ENCODE measurements at places on chromosomes 5 and 9. TPM values are rescaled to one million over a fixed set of nuclear protein-coding genes. Genes with fewer than 3 reads are reported as not detected.
A peak's percentile ranks its signal among the peaks of the same experiment; 100 is the strongest.

Gene NFX1
- 24.3 TPM for total RNA-seq

Gene TNFSF8
- total RNA-seq = 0.33 TPM

Gene GRM6
- not detected for total RNA-seq

Gene CDO1
- total RNA-seq = 130 TPM

Gene FBXL7
- total RNA-seq = 1.1 TPM

DNA sequence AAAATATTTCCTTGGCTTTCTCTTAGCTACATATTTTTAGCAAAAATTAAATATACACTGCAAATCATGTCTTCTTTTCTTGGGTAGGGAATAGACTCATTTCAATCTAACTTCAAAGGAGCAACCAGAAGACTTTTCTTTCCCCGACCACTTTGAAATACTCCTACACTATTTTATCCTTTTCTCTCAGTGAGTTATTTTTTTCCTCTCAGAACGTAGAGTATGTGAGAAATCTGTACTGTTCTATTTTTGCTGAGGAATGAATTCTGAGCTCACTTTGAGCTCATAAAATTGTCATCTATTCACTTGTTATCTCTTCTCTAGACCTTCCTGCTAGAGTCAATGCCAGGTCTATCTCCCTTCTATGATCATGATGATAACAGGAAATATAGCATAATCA, 22.2 kb upstream of the DAPK1 start:
- DNase-seq = no peak

DNA sequence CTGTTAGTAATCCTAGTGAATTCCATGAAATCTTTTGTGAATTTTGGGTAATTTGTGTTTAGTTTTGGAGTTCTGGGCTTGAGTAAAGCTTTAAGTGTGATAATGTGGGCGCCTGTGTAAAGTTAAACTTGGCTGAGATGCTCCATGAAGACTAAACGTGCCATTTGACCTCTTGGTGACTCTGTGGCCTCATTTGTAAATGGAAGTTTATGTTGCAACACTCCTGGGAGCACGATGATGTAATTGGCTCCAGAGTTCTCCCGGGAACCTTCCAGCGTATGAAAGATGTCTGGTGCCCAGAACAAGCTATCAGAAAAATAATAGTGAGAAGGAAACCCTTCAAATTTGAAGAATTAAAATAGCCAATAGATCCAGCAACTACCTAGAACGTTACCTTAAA, 981.2 kb downstream of the TLE4 start:
- DNase-seq = peak; percentile 78

DNA sequence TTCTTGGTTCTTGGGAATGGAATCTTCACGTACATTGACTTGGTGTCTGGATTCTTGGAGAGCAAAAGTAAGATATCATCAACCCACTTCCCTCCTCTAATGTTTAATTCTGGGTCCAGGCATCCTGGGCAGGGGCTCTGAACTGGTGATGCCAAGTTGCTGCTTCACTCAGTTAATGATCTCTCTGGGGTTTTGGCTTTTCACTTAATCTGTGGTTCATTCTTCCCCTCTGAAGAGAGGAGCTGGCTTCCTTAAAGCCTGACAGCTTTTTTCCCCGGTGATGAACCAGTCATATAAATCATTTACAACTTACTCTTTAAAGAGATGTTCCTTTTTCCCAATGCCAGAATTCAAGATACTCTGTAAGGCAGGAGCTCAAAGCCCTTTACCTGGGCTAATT, 65.9 kb downstream of the ARHGAP26 start:
- no peak for DNase-seq

- DNase-seq = no peak
Measured at GRCh38 chr5:90675222-90675621, 116.6 kb downstream of the ADGRV1 start.

GRCh38 chr9:12702160-12702758, 9.1 kb downstream of the TYRP1 start:
- peak; percentile 50 for DNase-seq

DNA sequence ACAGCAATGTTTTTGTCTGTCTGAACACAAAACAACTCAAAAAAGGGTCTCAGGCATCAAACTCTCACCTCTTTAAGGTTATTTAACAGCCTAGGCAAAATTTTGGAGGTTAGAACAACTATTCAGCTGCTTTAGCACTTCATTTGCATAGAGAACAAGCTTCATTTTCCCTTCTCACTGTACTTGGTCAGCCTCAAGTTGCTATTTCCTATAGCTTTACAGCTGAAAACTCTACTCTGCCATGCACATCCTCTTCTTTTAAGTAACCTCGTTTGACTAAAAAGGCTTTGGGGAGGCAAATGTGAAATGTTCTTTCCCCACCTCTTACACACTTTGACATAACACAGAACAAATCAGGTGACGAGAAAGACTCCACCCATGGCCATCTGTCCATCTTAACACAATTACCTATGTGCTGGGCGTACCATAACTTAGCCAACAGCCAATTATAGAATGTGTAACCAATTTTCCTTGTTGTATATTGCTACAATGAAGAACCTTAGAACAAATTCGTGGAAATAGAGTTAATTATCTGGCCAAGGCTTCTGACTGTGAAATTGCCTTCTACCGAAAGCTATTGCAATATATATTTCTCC, 195.7 kb downstream of the DCP2 start:
- no peak for DNase-seq

GRCh38 chr5:145797336-145797735, 37.8 kb downstream of the PRELID2 start:
- DNase-seq = no peak

- DNase-seq = no peak
Measured at GRCh38 chr5:42285230-42285629, 138.0 kb upstream of the GHR start.

- DNase-seq = no peak
Measured at GRCh38 chr9:117682955-117683710, 21.1 kb upstream of the TLR4 start.

DNA sequence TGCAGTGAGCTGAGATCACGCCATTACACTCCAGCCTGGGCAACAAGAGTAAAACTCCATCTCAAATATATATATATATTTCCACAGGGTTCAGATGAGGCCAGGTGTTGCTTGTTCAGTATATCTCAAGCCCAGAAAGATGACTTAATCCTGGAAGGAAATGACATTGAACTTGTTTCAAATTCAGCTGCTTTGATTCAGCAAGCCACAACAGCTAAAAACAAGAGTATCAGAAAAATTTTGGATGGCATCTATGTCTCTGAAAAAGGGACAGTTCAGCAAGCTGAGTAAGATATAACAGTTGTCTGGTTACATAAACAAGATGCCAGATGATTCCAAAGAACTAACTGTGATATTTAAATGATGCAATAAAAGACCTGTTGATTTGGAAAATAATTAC, 352.0 kb downstream of the KCTD16 start:
- no peak for DNase-seq

DNA sequence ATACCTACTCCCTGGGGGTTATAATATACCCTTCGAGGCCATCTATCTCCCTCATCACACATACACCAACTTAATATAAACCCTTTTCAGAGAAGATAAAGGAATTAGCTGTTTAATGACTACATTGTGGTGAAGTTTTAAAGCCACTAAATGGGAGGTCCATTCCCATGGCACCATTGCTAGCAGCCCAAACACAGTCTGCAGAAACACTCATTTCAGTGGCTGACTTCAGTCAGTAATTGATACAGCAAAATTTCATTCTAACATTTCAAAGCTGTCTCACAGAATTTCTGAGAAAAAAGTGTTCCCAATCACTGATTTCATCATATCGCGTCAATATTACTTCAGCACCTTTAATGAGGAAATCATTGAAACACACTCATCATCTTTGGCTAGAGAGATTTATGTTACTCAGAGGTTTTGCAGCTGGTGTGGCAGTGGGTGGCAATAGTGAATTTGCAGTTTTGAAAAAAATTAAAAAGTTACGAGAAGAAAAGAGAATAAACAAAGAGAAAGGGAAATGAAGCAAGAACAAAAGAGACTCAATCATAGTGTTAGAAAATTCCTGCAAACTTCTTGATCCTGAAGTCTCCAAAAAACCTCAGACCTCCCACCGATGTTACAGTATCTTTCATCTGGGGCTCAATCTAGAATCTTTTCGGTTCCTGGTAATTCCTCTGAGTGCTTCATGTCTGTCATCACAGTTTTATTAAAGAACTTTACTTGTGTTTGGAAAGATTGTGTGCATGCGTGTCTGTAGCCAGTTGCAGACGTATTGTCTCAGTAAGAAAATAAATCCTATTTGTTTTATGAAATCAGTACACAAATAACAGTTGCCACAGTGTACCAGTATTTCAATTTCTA, 105.0 kb downstream of the ERCC6L2 start:
- no peak for DNase-seq

GRCh38 chr5:177447611-177448243, 1.1 kb downstream of the PRR7 start:
- DNase-seq = no peak

DNA sequence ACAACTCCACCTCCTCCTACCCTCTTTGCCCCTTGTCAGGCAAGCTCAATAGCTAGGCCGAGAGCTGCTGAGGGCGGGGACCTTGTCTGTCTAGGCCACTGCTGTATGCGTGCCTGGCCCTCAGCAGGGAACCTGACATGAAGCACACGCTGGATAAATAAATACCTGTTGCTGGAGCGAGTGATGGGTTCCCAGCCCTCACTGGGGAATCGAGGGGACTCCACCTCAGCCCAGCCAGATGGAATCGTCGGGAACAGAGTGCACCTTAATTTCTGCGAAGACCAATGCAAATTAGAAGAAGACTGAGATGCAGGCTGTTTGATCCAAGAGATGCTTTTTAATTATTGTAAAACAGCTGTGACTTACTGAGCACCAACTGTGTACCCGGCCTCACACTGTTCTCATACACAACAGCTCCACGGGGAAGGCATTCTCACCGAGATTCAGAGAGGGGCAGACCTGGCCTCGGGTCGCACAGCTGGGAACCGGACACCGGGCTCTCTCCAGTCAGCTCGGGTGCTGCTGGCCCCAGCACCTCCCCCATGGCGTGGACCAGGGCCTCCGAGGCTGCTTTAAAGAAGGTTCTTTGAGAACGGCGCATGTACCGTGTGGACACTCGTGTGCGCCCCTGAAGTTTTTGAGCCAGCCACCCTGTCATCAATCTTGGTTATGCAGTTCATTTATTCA, 109.7 kb upstream of the IER5L start:
- DNase-seq = peak; percentile 32
